ENCODE measurements at places on chromosomes 16 and 17.

DNA sequence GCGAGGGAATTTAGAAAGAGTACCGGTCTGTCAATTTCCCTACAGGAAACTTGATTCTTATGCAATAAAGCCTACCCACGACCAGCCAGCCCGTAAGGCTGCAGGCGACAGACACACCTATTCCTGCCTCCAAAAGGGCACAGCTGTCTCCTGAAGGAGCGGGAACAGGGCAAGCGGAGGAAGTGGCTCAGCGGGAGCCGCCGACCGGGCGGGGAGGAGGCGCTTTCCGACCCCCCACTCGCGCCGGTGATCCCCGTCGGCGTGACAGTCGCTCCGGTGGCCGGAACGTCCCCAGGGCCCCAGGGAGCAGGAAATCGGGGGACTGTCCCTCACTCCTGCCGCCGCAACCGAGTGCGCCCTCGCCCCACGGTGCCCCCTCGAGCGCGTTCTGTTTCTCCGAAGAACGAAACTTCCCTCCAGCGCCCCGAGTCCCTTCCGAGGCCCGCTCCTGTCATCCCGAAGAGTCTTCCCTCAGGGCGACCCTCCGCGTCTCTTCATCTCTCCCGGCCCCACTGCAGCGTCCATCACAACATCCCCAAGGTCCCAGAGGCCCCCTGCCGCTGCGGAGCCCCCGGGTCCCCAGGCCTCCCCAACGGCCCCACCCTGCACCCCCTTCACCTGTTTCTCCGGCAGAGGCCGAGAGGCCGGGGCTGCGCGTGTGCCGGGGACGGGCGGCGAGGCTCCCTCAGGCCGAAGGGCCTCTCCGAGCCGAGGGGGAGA, 421 bp downstream of the STAT3 start:
- DNase-seq = peak; percentile 75

DNA sequence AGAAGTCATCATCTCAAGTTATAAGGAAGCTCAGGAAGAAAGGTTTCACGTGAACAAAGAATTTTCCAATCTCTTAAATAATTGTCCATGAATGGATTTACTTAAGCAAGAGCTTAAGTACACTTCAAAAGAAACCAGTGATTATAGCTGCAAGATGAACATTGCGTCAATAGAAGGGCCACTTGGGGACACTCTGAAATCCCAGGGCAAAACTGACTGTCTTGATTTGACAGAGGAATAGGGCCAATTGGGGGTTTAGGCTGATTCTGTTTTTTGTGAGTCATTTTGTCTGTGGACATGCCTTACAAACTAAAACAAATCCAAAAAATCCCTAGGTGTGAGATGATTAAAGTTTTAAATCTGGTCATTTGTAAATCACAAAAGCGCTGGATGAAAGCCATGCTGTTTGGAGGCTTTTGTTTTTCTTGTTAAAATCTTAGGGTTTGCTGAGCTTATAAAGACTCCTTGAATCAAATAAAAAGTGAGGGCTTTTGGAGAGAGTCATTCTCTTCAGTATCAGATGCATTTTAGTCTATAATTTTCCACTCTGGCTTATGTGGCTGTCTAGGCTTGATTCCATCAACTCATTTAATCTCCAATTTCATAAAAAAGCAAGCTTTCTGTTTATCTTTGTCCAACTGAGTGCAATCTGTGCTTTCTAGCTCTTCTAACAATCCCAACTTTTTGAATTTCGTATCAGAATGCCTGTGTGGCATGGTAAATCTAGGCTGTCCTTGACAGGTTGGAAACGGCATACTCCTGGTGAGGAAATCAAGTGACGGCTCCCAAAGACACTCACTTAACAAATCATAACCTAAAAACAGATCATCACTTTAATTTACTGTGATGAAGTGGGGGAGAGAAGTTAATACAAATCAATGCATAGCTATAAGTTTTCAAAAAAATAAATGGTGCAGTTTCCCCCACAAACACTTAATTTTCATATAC, 98.2 kb upstream of the SOX9 start:
- DNase-seq = no peak

DNA sequence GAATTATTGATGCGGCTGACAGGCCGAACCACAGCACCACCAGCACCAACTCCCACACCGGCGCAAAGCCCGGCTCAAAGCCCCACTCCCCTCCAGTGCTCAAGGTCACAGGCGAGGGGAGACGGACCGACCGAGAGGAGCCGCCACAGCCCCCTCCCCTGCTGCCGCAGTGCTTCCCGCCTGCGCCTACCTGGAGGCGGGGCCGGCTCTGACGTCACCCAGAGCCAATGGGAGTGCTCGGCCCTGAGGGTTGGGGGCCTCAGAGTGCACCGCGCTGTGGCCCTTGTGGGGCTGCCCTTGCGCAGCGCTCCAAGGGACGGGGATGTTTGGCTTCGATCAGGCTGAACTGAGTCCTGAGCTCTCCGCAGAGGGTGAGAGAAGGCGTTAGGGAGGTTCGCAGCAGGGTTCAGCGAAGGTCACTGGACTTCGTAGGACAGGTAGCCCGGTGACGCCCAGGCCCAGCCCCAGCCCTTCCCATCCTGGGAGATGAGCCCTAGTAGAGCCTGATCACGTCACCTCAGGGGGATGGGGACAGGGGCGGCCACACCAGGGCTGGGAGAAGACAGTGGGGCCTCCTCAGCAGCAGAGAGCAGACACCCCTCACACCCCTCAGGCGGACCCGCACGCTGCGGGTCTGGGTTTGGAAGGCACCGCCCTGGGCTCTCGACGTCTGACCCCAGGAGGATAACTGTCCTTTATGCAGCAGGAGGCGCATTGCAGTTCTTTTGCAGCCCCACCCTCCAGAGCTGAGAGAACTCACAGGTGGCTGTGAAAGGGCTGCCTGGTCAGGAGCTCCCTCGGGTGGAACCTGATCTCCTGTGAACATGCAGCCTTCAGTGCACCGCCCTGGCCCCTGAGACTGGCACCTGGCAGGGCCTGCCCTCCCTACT, 1.5 kb downstream of the NDRG4 start:
- peak; percentile 88 for DNase-seq

GRCh38 chr16:4157376-4157825, 41.2 kb upstream of the ADCY9 start:
- no peak for DNase-seq

GRCh38 chr17:50675627-50676026, 32.1 kb downstream of the ANKRD40 start:
- no peak for DNase-seq

DNA sequence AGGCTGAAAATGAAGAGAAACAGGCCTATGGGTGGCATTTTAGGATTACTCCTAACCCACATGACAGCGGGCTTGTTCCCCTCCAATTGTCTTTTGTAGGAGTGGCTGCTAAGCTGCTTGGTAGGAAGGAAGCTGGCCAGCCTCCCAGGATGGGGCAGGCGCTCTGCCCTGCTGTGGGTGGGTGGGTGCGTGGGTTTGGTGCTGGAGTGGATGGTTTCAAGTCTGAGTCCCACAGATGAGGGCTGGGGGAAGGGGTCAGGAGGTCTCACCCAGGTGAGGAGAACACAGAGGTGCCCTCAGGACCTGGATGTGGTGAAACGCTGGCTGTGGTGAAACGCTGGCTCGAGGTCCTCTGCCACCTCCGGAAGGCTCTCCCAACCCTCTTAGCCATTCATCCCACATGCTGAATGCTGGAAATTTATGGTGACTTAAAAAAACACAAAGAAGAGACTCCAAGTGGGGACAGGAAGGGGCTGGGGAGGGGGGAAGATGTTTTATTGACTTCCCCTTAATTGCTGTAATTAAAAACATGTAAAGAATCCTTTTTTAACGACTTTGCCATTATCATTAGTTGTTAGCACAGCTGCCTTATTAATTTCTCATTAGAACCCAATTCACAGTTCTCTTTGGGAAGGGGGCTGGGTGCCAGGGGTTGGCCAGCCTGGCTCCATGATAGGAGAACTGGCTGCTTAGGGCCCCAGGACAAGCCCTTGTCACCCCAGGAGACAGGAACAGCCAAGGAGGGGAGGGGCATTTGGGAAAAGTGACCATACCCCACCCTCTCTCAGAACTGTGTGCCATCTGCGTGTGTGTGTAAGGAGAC, 153.5 kb upstream of the CDC42EP4 start:
- no peak for DNase-seq

- no peak for DNase-seq
Measured at GRCh38 chr17:64357191-64357981, 33.3 kb downstream of the PECAM1 start.

- no peak for DNase-seq
Measured at GRCh38 chr17:8122422-8122923, 1.4 kb downstream of the HES7 start.

GRCh38 chr17:82664701-82665182, 16.5 kb upstream of the WDR45B start:
- no peak for DNase-seq

- DNase-seq = no peak
Measured at GRCh38 chr16:53600126-53600525, 97.1 kb upstream of the AKTIP start.

GRCh38 chr17:72397687-72398086, 276.9 kb downstream of the SOX9 start:
- DNase-seq = no peak

DNA sequence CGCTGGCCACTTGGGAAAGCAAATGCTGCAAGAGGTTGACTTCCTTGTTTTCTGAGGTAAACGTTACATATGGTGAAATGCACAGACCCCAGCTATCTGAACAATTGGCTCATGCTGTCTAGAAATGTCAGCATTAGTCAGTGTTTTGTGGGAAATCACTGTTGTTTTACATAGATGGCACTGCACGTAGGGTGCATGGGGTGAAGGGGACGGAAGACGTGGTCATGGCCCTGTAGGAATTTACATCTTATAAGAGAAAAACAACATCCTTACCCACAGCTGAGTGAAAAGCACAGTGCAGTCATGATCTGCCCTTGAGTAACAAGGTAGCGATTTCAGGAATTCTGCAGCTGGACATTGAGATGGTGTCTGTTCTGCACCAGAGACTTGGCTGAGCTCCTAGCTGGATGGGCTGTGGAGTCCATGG, 15.2 kb downstream of the RPTOR start:
- DNase-seq = no peak

DNA sequence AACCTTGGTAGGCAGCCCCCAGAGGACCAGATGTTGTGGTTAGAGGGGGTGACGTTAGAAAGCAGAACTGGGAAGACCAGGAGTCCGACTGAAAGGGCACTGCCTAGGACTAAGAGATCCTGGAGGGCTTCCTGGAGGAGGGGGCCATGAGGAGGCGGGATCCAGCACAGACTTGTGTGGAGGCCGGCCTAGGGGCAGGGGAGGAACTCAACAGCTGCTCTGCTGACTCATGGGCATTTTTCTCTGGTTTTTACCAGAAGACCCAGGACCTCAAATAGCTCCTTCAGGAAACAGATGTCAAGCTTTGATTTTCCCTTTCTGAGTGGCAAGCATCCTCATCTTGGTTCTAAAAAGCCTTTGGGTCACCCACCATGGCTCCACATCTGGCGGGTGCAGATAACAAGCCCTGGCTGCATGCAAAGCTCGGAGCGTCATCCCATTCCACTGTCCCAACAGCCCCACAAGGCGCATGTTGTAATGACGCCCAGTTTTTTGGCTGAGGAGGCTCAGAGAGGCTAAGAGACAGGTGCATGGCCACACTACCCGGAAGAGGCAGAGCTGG, 29.0 kb downstream of the IL21R start:
- no peak for DNase-seq

- no peak for DNase-seq
Measured at GRCh38 chr17:51505450-51505849, 245.1 kb downstream of the UTP18 start.

- no peak for DNase-seq
Measured at GRCh38 chr17:7139400-7139799, 24.8 kb upstream of the ASGR2 start.

GRCh38 chr17:51169340-51169739, 3.1 kb downstream of the NME2 start:
- no peak for DNase-seq

DNA sequence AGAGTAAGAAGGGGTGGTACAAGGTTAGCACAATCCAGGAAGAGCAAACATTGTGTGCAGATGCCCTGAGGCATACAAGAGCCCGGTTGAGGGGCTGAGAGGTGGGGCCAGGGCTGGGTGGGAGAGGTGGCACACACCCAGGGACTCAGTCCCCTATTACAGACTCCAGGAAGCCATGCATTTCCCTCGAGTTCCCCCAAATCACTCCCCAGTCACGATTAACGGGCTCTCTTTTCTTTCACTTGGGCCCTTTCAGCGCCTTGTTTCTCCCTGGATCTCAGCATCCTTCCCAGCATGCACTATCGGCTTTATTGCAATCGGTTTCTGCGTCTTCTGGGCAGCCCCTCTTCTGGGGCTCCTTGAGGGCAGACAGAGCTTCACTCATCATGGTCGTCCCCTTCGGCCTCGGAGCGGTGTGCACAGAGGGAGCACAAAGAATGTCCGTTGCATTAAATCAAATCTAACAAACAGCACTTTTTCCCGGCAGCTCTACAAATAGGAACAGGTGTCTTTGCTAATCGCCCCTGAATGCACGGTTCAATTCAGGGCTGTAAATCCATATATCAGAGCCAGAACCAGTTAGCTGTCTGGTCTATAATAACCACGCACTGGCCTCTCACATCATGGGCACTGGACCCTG, 184.6 kb upstream of the HSBP1 start:
- DNase-seq = no peak

DNA sequence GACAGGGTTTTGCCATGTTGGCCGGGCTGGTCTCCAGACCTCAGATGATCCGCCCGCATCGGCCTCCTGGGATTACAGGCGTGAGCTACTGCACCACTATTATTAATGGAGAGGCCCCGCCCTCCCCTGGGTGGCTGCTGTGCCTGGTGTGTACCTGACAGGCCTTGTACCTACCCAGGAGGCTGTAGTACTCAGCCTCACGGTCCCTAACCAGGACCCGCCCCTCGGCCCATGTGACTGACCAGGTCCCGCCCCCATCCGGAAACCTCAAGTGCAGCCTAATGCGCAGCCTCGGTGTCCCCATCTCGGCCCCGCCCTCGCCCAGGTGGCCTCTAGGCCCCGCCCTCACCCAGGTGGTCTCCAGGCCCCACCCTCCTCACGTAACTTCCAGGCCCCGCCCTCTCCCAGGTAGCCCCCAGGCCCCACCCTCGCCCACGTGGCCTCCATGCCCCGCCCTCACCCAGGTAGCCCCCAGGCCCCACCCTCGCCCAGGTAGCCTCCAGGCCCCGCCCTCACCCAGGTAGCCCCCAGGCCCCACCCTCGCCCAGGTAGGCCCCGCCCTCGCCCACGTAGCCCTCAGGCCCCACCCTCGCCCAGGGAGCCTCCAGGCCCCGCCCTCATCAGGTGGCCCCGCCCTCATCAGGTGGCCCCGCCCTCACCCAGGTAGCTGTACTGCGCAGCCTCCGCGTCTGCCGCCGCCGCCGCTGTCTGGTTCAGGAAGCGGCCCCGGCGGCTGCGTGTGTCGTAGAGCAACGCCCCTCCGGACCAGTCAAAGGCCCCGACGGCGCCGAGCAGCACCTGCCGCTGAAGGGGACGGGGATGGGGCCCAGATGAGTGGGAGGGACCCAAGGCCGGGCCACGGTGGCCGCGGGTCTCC, 31.0 kb downstream of the HASPIN start:
- DNase-seq = peak; percentile 98

DNA sequence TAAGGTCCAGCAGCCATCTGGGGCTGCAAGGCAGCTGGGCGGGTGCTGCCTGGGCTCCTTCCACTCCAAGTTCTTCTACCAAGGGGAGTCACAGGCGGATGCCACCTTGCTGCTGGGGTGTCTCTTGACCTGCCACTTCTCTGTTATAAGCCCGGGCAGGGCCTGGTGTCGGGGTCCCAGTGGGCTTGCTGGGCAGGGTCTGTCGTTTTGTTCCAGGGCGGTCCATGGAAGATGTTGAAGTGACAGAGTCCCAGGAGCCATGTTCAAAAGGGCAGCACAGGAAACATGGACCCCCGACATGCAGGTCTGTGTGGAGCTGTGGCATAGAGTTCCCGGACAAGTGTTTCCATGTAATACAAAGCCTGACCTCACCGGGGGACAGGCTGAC, 91.1 kb downstream of the TNFRSF13B start:
- no peak for DNase-seq
